ENCODE measurements at places on chromosomes 1 and 21. TPM values are rescaled to one million over a fixed set of nuclear protein-coding genes. Genes with fewer than 3 reads are reported as not detected.

Gene FBLIM1
- total RNA-seq: 23.5 TPM

Gene RAP1GAP
- total RNA-seq: 13.8 TPM

Gene FCRL1
- total RNA-seq: not detected

Gene SPRR5
- not detected for total RNA-seq

Gene TCEA3
- total RNA-seq: not detected

Gene SLAMF1
- not detected for total RNA-seq

Gene TTC39A
- 1.1 TPM for total RNA-seq

Gene SH3BGR
- 1.5 TPM for total RNA-seq

Gene KCNT2
- total RNA-seq: 0.06 TPM

Gene CRYBG2
- 1.7 TPM for total RNA-seq

Gene TRAPPC10
- 15.4 TPM for total RNA-seq

Gene GNG4
- 19.4 TPM for total RNA-seq

Gene SLFNL1
- total RNA-seq: not detected

Gene SYT6
- 0.54 TPM for total RNA-seq

Gene UBL4B
- not detected for total RNA-seq

Gene AUNIP
- total RNA-seq: 6.0 TPM

Gene PPIAL4G
- not detected for total RNA-seq

Gene CNR2
- total RNA-seq: not detected
